ENCODE measurements at places on chromosomes 6 and 20. TPM values are rescaled to one million over a fixed set of nuclear protein-coding genes. Genes with fewer than 3 reads are reported as not detected.

GPX5 gene
- total RNA-seq: not detected

EPPIN gene
- total RNA-seq: not detected

DNA sequence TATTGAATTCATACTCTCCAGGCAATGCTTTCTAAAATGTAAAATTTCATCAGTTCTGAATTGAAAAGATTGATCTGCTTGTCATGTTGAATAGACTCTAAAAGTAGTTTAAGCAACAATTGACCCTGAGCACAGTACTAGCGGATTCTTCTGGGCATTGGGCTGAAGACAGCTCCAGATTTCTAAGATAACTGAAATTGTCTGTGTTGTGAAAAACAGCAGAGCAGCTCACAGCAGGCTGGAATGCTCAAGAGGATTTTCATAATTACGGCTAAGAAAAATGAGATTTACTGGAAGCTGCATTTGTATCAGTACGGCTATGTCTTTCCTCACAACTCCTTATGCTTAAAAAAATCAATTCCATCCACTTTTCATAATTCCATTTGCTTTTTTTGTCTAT, 373.7 kb downstream of the HACE1 start:
- no peak for DNase-seq

DNA sequence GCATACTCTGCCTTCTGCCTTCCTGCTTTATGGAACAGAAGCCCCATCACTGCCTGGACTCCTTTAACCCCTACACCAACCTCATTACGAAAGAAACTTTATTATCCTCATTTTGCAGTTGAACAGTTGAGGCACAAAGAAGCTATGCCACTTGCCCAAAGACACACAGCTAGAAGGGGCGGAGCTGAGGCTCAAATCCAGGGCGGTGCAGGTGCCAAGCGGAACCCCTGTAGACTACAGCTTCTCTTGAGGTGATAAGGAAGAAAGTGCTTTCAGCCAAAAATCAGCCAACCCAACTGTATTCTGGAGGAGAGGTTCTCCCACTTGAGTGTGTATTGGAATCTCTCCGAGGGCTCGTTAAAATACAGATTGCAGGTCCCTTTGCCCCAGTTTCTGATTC, 90.5 kb downstream of the PRND start:
- no peak for DNase-seq

DNA sequence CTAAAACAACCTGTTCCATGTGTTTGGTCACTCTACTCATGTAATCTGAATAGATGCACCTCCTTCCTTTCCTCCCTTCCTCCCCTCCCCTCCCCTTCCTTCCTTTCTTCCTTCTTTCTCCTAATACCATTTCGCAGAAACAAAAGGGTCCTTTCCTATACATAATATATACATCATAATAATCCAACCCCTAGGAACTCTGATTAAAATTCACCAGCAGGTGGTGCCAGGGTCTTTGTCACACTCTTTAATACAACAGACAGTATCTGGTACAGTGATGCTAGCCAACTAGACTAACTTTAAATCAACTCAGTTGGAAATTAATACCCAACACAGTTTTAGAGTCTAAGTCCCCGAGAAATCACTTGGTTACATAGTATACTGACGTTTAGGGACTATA, 181.2 kb upstream of the SHLD1 start:
- DNase-seq: peak; percentile 26

DNA sequence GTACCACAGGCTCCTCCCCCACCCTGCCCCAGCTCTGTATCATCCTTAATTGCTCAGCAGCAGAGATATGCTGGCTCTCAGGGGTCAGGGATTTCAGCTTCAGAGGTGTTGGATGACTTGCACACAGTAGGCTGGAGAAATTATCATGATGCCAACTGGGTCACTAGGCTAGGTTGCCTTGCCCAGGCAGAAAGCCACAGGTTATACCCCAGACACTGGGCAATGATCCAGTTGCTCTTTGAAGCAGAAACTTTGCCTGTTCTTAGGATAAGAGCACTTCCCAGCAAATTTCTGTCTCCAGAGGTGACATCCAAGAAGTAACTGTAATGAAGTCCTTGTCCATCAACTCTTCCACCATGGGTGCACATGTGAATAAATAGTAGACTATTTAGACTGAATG, 38.3 kb upstream of the SCML4 start:
- no peak for DNase-seq

- no peak for DNase-seq
Observed at GRCh38 chr6:87617405-87617804, 27.5 kb downstream of the ORC3 start.

GRCh38 chr6:73248192-73248903, 14.6 kb downstream of the KHDC1 start:
- DNase-seq: no peak

DNA sequence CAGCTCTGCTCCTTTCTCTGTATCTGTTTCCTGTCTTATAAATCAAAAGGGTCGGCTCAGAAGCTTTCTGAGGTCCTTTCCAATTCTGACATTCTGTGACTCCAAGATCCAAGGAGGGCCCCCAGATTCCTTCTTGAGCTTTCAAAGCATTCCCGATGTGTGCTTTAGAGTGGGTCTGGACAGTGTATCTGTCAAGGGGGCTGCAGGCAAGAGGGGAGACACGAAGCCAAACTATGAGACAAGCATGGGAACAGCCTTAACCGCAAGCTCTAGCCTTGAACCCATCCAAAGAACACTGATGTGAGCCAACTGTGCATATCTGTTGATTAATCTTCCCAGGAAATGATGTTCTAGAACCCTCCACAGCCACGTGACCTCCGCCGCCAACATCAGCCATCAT, 73.8 kb downstream of the TSHZ2 start:
- DNase-seq: no peak

GRCh38 chr6:156033598-156033997, 578.0 kb upstream of the NOX3 start:
- no peak for DNase-seq
